ENCODE measurements at places on chromosomes 3 and 15.

DNA sequence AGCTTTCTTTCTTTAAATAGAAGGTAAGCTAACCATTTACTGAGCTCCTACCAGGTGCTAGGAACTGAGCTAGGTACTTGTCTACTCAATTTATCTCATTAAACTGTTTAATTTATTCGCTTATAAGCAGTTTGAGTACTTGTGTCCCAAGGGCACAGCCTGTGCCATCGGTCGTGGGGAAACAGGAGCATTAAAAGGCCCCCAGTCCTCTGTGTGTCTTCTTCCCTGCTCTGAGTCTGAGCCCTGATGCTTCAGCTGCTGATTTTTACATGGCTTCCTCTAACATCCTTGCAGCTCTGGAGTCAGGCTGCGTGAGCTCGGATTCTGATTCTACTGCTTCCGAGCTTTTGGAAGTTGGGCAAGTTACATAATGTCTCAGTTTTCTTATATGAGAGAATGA, 239.5 kb downstream of the EDEM1 start:
- no peak overlapping the region for H3K27ac ChIP-seq
- no peaks in the 10 kb centered on the region for H3K4me1 ChIP-seq
- no peaks in the 10 kb centered on the region for H3K36me3 ChIP-seq
- DNase-seq = no peak

DNA sequence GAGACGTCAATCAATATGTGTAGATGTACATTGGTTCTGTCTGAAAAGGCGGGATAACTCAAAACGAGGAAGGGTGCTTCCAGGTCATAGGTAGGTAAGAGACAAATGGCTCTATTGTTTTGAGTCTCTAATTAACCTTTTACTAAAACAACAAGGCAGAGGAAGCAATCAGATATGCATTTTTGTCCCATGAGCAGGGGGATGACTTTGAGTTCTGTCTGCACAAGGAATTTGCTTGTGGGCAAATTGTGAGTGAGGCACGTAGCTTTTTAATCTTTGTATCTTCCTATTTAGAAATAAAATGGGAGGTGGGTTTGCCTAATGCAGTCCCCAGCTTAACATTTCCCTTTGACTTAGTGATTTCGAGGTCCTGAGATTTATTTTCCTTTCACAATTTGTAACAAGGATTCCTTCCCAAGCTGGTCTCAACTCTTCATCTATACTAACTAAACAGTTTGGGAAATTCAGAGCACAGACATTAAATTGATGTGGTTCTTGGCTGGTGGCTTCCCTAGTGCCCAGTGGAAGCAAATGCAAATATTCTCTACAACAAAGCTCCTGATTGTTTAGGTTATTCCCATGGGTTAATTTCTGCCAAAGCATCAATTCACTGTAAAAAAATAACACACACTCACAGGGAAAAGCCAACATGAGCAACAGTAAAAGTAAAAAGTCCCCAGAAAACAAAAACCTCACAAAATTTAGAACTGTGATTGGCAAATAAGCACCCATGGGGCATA, 738.8 kb upstream of the SGO1 start:
- DNase-seq = no peak
- H3K27me3 ChIP-seq = no peaks in the 10 kb centered on the region
- H3K4me1 ChIP-seq = no peaks in the 10 kb centered on the region
- H3K27ac ChIP-seq = no peak overlapping the region

DNA sequence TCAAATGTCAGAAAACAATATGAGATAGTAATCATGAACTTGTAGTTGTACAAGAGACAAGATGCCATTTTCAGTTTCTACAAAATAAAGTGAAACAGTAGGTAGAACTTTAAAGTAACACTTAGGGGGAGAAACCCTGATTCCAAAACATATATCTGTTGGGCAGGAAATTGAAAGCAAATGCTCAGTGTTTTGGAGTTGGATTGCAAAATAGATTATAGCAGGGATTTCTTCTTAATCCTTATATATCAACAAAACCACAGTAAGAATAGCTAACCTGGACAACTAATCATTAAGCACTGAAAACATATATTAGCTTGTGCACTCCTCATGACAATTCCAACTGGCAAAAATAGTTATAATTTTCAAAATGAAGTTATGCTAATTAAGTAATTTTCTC, 46.9 kb downstream of the COMMD2 start:
- no peak overlapping the region for H3K27ac ChIP-seq
- no peaks in the 10 kb centered on the region for H3K4me1 ChIP-seq
- no peak for DNase-seq
- H3K27me3 ChIP-seq = no peaks in the 10 kb centered on the region
- H3K36me3 ChIP-seq = peaks cover 2% of the 10 kb centered on the region

- H3K27ac ChIP-seq = no peak overlapping the region
- H3K4me3 ChIP-seq = no peak overlapping the region
- no peak for DNase-seq
- no peaks in the 10 kb centered on the region for H3K27me3 ChIP-seq
- no peaks in the 10 kb centered on the region for H3K36me3 ChIP-seq
Observed at GRCh38 chr3:39903253-39903652, 93.8 kb downstream of the MYRIP start.

DNA sequence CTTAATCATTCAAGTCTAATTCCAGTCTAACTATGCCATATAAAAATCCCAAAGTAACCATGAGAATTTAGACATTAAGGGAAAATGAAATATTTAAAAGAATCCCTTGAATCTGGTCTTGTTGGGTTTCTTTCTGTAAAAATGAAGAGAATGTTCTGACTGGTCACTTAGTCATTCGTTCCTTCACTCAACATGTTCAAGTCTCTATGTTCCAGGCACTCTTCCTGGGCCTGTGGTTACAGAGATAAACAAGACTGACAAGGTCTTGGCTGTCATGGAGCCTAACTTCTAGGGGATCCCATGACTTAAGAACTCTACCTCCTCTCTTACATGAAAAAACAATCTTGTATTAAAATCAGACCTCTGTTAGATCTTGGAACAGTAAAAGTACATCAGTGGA, 638.6 kb upstream of the TBL1XR1 start:
- H3K4me1 ChIP-seq = peaks cover 30% of the 10 kb centered on the region
- H3K27me3 ChIP-seq = no peaks in the 10 kb centered on the region
- peak; percentile 59 for DNase-seq
- H3K4me3 ChIP-seq = no peak overlapping the region
